ENCODE measurements at places on chromosomes 12 and 14. TPM values are rescaled to one million over a fixed set of nuclear protein-coding genes. Genes with fewer than 3 reads are reported as not detected.

TCL1B gene
- total RNA-seq, result not detected

DNA sequence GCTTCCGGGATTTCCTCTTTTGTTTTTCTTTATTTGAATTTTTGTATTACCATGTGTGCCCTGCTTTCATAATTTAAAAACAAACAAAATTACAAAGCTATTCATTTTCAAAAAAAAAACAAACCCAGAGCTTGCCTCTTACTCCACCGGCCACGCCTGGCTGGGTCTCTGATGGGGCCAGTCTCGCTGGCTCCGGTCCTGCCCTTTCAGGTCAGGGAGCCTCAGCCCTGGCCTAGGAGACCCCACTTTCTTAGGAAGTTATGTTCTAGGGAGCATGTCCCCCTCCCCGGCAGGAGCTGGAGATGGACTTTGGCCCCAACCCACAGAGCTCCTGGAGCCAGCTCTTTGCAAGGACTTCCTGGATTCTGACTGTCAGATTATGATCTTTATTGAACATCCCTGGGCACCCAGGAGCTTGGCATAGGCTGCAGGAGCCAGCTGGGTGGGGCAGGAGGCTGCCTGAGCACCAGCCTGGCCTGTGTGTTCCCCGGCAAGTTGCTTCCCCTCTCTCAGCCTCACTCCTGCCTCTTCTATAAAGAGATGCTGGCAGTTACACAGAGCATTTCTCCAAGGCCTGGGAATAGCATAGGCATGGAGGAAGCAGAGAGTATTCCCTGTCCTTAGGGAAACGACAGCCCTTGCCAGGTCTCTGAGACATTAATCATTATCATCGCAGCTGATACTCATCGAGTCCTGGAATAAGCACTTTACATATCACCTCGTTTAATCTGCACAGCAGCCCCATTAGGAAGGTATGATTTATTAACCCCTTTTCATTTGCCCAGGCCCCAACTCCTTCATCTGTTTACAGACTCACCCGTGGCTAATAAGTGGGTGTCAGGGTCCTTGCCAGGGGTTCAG is 3.5 kb downstream of the DEGS2 start:
- peaks cover 3% of the 10 kb centered on the region for H3K4me1 ChIP-seq
- no peak overlapping the region for H3K27ac ChIP-seq
- H3K36me3 ChIP-seq, result peaks cover 5% of the 10 kb centered on the region
- DNase-seq, result no peak
- H3K4me3 ChIP-seq, result no peak overlapping the region

ATL1 gene
- total RNA-seq, result 0.58 TPM

- no peak overlapping the region for H3K27ac ChIP-seq
- peaks cover 7% of the 10 kb centered on the region for H3K4me1 ChIP-seq
These were observed 35.0 kb downstream of the MAP4K5 start for GRCh38 chr14:50497351-50497750.

GRCh38 chr14:100640471-100641273 is 53.5 kb upstream of the BEGAIN start:
- H3K36me3 ChIP-seq, result no peaks in the 10 kb centered on the region
- peaks cover 57% of the 10 kb centered on the region for H3K4me1 ChIP-seq
- H3K4me3 ChIP-seq, result peak overlapping the region; percentile 17
- peaks cover 2% of the 10 kb centered on the region for H3K27me3 ChIP-seq

DNA sequence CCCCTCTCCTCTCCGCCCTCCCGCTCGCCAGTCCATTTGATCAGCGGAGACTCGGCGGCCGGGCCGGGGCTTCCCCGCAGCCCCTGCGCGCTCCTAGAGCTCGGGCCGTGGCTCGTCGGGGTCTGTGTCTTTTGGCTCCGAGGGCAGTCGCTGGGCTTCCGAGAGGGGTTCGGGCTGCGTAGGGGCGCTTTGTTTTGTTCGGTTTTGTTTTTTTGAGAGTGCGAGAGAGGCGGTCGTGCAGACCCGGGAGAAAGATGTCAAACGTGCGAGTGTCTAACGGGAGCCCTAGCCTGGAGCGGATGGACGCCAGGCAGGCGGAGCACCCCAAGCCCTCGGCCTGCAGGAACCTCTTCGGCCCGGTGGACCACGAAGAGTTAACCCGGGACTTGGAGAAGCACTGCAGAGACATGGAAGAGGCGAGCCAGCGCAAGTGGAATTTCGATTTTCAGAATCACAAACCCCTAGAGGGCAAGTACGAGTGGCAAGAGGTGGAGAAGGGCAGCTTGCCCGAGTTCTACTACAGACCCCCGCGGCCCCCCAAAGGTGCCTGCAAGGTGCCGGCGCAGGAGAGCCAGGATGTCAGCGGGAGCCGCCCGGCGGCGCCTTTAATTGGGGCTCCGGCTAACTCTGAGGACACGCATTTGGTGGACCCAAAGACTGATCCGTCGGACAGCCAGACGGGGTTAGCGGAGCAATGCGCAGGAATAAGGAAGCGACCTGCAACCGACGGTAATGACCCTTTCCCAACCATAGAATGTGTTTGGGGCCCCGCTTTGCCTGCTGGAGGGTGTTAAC is 615 bp downstream of the CDKN1B start:
- H3K4me1 ChIP-seq, result peaks cover 44% of the 10 kb centered on the region
- peak overlapping the region; percentile 98 for H3K27ac ChIP-seq
- no peaks in the 10 kb centered on the region for H3K27me3 ChIP-seq
- H3K36me3 ChIP-seq, result peaks cover 56% of the 10 kb centered on the region

AKAP5 gene
- 1.1 TPM for total RNA-seq

FAM90A1 gene
- total RNA-seq, result 0.41 TPM

- H3K27me3 ChIP-seq, result peaks cover 3% of the 10 kb centered on the region
- no peak overlapping the region for H3K4me3 ChIP-seq
- no peak for DNase-seq
- H3K36me3 ChIP-seq, result no peaks in the 10 kb centered on the region
- H3K27ac ChIP-seq, result no peak overlapping the region
These were observed 200.2 kb downstream of the PHLDA1 start for GRCh38 chr12:75831402-75831801.

- no peaks in the 10 kb centered on the region for H3K4me1 ChIP-seq
- no peaks in the 10 kb centered on the region for H3K36me3 ChIP-seq
- no peak for DNase-seq
- no peak overlapping the region for H3K27ac ChIP-seq
These were observed 78.1 kb upstream of the GALNT9 start for GRCh38 chr12:132407451-132407961.

Measured in activated CD4-positive, alpha-beta memory T cell treated with anti-CD3 and anti-CD28 coated beads for 36 hours (primary cell).